ENCODE measurements at places on chromosomes 6 and 20.

- DNase-seq = no peak
Measured at GRCh38 chr6:44072452-44072958, 54.7 kb downstream of the MRPL14 start.

GRCh38 chr6:54053881-54054391 lies 57.3 kb upstream of the MLIP start:
- DNase-seq = no peak

GRCh38 chr6:147371325-147371724 lies 137.2 kb upstream of the SAMD5 start:
- DNase-seq = no peak

GRCh38 chr6:127077886-127078285 lies 40.6 kb upstream of the RSPO3 start:
- DNase-seq = no peak

GRCh38 chr6:98843271-98844243 lies 9.2 kb downstream of the POU3F2 start:
- peak; percentile 28 for DNase-seq

- no peak for DNase-seq
Measured at GRCh38 chr6:10402648-10403311, 12.1 kb downstream of the TFAP2A start.

- DNase-seq = no peak
Measured at GRCh38 chr20:1940581-1940980, 45.4 kb downstream of the SIRPA start.

GRCh38 chr6:37954791-37955190 lies 135.3 kb downstream of the ZFAND3 start:
- no peak for DNase-seq

DNA sequence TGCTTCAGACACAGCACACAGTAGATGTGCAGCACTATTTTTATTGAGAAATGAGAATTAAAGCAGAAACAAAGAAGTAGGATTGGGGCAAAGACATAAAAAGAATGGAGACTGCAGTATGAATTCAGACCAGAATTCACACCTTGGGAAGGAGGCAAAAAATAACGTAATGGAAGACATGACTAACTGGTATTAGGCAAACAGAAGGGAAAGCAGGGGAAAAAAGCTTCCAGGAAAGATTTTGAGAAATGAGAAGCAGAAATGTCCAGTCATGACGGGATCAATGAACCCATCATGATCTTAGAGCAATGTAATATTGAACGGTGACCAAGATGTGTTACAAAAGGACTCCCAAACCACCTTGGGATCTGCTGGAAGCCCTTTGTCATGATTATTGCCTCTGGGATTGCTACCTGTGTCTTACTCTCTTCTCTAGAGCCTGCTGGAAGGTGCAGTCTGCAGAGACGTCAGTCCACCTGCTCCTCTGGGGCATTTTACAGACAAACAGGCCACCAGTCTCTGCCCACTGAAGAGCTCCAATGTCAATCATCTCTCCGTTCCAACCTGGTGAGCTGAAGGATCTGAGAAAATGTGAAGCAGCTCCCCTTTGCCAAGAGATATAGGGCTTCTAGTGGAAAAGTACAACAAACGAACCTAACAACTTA lies 8.7 kb downstream of the NUDT3 start:
- DNase-seq = no peak

- DNase-seq = no peak
Measured at GRCh38 chr6:64146876-64147275, 511.3 kb downstream of the PHF3 start.

GRCh38 chr6:52187098-52187497 lies 923 bp downstream of the IL17A start:
- DNase-seq = no peak

GRCh38 chr20:56195946-56196345 lies 52.6 kb upstream of the MC3R start:
- DNase-seq = no peak

- DNase-seq = no peak
Measured at GRCh38 chr20:51739722-51740249, 28.4 kb downstream of the ATP9A start.

- DNase-seq = no peak
Measured at GRCh38 chr6:34723203-34723602, 26.6 kb upstream of the ILRUN start.

DNA sequence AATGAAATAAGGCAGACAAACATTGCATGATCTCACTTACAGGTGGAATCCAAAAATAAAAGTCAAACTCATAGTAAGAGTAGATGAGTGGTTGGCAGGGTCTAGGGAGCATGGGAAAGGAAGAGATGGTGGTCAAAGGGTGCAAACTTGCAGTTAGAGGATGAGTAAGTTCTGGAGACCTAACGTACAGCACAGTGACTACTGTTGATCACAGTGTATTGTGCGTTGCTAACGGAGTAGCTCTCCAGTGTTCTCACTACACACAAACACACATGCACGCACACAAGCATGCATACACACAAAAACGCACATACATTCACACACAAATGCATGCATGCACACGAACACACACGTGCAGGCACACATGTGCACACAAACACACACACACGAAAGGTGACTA lies 54.9 kb downstream of the LY86 start:
- DNase-seq = no peak

- DNase-seq = no peak
Measured at GRCh38 chr6:167682546-167683027, 144.1 kb upstream of the AFDN start.
